ENCODE measurements at places on chromosomes 4 and X. TPM values are rescaled to one million over a fixed set of nuclear protein-coding genes. Genes with fewer than 3 reads are reported as not detected.

GRCh38 chr4:128388796-128389195 lies 101.2 kb upstream of the PGRMC2 start:
- no peak for DNase-seq

GRCh38 chr4:141348125-141348524 lies 127.4 kb downstream of the ZNF330 start:
- DNase-seq, result peak; percentile 46

GRCh38 chr4:143437937-143438336 lies 75.6 kb upstream of the SMARCA5 start:
- DNase-seq, result no peak

Gene PABPC1L2A
- total RNA-seq, result not detected

Gene SPARCL1
- total RNA-seq, result not detected

Gene MGARP
- not detected for total RNA-seq

Gene SAGE1
- total RNA-seq, result not detected

Gene GAGE12E
- total RNA-seq, result not detected

GRCh38 chrX:21655901-21656586 lies 2.1 kb downstream of the KLHL34 start:
- no peak for DNase-seq

- DNase-seq, result no peak
Observed at GRCh38 chr4:120291541-120291940, 224.9 kb upstream of the MAD2L1 start.

DNA sequence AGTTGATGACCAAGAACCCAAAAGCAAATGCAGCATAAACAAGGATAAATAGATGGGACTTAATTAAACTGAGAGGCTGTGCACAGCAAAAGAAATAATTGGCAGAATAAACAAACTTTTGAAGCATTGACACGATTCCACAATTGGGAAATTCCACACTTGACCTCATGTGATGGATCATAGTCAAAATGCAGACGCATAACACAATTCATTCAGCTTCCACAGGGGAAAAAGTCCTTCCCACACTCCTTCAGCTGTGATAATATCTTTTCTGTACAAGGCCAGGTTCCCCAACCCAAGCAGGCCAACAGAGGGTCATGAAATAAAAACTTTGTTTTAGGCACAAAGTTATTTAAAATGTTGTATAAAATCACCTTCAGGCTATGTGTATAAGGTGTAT lies 66.6 kb upstream of the SLIT2 start:
- DNase-seq, result no peak

GRCh38 chr4:102584091-102584490 lies 82.9 kb downstream of the NFKB1 start:
- DNase-seq, result no peak

GRCh38 chr4:107183155-107183774 lies 147.2 kb upstream of the DKK2 start:
- peak; percentile 78 for DNase-seq

Gene DCAF8L2
- total RNA-seq, result not detected

DNA sequence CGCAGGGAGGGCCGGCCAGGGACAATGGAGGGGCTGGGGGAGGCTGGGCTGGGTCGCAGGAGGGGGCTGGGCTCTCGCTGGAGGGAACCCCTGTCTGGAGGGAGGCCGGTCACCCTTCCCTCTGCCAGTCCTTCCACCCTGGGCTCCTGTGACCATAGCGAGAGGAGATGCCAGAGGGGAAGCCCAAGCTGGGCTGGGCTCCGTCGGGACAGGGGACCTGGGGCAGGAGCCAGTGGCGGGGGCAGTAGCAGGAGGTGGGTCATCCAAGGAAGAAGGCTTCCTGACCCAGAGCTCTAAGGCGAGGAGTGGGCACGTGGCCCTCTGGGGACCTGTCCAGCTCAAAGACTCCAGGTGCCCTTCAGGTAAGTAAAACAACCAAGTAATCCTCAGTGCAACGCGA lies 16.9 kb downstream of the CTAG1B start:
- DNase-seq, result no peak

- no peak for DNase-seq
Observed at GRCh38 chrX:80423744-80424143, 3.5 kb downstream of the TENT5D start.

DNA sequence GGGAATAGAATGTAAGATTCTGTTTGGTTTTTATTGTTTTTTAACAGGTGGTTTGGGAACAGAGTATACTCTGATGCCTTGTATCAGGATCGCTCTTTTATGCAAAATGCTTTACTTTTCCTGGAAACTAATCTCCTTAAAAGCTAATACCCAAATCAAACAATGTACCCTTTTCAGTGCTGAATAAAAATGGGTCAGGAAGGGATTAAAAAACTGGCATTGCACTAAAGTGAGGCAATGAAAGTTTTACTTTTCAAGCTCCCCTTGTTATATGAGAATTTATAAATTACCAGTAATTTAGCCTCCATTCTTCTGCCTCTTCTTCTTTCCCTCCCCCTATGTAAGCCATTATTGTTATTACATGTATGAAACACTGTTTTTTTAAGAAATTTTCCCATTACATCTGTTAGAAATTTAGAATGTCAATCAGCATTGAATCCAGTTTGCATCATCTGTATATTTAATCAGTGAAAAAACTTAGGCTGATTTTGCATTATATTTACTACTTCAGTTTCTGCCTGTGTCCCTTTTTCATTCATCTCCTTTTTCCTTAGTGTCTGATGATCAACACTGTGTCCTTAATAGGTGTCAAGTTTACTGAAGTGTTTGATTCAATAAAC lies 89.7 kb upstream of the NPNT start:
- DNase-seq, result no peak

Gene RAB9B
- total RNA-seq, result 0.07 TPM

DNA sequence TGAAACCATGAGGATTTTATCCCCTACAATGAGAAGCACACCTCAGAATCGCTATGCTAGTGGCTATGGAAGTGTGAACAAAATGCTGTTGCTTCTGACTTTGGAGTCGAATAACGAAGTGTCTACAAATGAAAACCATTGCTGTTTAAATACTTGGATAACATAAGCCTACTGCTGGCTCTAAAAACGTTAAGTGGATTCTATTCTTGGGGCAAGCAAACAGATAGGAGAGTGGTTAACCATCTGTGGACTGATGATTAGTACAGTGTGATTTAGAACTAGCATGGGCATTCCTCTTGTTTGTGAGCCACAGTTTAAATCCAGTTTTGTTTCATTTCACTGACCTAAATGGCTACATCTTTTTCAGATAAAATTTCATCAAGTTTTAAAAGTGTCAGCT lies 109.7 kb upstream of the PNPLA4 start:
- no peak for DNase-seq

DNA sequence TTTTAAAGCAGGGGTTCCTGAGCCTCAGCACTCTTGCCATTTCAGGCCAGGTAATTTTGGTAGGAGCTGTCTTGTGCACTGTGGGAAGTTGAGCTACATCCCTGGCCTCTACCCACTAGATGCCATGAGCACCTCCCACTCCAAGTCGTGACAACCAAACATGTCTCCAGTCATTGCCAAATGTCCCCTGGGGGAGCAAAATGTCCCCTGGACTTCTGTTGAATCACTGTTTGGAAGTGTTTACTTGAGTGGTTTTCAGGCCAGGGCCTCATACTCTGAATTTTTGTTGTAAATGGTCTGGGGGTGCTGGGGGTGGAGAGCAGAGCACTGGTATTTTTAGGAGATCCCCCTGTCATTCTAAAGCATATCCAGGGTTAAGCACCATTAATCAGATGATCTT lies 3.2 kb downstream of the PDK3 start:
- DNase-seq, result no peak

DNA sequence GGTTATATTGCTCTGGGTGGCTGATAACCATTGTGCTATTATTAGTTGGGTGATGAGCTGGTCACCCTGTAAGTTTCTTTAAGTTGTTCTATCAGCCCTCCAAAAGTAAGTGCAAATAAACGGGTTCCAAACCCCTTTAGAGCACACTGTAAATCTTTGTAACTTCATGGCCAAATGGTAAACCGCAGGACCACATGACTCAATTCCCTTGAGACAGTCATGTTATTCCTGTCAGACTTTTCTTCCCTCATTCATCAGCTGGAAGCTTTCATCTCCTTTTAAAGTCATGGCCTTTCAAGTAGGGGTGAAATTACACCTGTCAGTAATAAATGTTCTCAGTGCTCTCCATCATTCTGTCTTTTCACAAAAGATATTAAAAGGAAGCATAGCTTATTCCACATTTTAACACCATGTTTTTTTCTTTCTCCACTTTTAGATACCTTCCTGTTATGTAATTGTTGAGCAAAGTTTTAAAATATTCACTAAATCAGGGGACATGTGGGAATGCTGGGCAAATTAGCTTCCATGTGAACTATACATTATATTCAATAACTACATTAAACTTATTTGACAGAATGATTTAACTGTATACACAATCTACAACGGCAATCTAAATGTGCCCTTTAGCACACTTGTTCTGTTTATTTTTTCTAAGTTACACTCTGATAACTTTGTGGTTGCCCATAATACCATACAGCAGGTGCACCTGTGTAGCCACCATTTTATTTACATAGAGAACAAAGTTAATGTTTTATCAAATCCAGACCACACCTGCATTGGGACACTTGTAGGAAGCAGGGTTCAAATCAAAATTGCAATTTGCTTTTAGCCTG lies 275.5 kb downstream of the CFAP299 start:
- peak; percentile 36 for DNase-seq

Gene PNMA6A
- total RNA-seq, result not detected

Gene PRRG3
- not detected for total RNA-seq

Gene MND1
- total RNA-seq, result 9.7 TPM

Gene MAMLD1
- total RNA-seq, result 1.7 TPM

Gene ODAPH
- not detected for total RNA-seq

Gene F8A1
- total RNA-seq, result 10.4 TPM

DNA sequence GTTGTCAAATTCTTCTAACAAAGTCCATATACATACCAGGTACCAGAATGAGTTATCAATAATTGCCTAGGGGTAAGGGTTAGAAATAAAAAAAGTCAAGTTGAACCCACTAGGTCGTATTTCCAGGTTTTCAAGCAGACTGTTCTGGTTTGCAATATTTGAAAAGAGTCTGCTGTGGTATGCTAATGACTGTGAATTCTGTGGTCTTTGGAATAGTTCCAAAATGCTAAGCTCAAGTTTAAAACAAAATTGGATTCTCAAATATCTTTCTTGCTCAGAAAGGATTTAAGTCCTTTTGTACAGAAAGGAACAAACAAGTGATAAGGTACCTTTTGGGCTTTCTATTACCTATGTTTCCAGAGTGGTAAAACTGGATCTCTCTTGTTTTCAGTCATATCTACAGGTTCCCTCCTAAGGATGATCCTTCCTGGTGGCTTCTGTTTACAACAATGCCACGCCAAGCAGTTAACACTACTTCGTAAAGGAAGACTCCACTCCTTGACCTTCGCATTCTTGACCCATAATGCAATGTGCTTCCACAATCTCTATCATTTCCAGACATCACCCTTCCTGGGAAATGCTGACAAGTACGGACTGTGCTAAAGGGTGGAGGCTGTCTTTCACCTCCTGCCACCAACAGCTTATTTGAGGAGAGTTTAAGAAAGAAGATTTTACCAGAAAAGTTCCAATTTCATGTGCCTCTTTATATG lies 531.7 kb upstream of the FTHL17 start:
- DNase-seq, result no peak

GRCh38 chr4:188619456-188620149 lies 480.4 kb downstream of the TRIML1 start:
- DNase-seq, result no peak

GRCh38 chr4:11720292-11720691 lies 291.6 kb upstream of the HS3ST1 start:
- peak; percentile 63 for DNase-seq

DNA sequence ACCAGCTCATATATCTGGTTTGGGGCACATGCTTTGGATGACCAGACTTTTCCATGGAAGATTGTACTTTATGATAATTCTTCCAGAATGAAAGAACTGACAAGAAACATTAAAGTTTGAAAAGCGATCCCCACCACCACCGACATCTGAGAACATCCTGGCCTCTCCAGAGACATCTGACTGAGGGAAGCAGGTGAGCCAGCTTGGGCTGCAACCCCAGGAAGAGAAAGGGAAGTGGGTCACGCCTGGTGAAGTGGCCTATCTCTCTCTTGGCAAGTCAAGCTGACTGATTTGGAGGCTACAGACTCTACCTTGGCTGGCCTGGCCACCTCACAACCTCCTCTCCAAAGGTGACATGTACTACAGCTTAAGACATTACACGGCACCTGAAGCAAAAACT lies 20.7 kb downstream of the PARM1 start:
- DNase-seq, result no peak

DNA sequence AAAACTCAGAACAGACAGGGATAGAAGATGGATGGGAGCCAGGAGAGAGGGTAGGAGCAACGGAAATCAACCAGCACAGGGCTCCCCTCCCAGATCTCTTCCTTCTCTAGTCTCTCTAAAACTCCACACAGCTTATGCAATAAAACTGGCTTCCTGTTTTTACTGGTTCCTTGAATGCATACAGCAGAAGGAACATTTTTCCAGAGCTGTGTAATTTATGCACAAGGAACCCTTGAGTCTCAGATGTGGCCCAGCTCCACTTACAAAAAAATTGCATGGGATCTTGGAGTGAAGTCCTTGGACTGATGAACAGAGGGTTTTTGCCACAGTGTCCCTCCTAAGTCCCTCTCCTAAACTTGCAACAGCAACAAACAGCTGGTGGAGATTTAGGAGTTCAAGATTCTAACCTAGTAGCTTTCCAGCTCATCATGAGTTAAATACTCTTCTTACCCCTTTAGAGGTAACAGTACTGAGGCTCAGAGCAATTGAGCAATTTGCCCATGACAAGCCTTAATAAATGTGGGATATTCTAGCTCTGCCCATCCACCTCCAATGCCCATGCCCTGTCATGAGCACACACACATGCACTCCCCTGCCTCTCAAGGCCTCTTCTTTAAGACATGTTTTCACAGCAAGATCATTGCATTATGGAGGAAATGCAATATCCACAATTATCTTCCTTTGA lies 18.4 kb upstream of the CC2D2A start:
- DNase-seq, result peak; percentile 47

DNA sequence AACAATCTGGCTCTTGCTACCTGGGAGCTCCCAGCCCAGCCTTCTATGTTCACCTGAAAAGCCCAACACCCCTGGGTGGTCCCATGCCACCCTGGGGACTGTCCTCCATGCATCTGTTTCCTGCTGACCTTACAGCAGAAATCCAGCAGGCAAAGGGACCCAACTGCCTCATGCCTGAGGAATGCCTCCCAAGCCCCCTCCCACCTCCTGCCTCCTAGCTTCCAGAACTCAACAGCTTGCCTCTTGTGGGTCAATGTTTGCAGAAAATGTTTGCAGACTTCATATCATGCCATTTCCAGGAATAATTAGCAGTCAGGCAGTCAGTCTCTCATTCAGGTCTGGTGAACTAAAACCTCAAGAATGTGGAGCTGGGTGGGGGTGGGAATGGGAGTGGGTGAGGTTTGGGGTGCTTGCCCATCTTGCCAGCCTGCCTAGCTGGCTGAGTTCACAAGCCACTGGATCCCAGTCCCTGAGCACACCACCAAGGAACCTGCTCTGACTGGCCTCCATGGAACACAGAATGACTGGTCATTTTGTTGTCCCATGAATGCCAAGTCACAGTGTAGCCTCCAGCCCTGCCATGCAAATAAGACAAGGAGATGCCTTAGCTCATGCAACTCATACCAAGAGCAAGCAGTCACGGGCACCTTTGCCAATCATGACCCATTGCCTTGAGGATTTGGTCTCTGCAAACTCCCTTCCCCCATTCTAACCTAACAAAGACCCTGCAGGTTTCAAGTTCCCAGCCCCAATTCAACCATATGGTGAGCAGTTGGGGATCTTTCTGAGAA lies 12.1 kb upstream of the PLAC1 start:
- DNase-seq, result peak; percentile 62

Data from MCF 10A (cell line).